T-helper 2 cell treated with Interferon-gamma antibody and Interleukin-4, amounts not matched to agents 5 μg/mL and 100 μg/mL, for 36 hours (primary cell): ENCODE measurements at places on chromosomes 4 and X.

GRCh38 chr4:80202190-80202711 is 4.9 kb downstream of the PRDM8 start:
- H3K27me3 ChIP-seq, result peaks cover 58% of the 10 kb centered on the region
- peaks cover 23% of the 10 kb centered on the region for H3K36me3 ChIP-seq
- H3K27ac ChIP-seq, result peak overlapping the region; percentile 75
- peaks cover 22% of the 10 kb centered on the region for H3K4me1 ChIP-seq

DNA sequence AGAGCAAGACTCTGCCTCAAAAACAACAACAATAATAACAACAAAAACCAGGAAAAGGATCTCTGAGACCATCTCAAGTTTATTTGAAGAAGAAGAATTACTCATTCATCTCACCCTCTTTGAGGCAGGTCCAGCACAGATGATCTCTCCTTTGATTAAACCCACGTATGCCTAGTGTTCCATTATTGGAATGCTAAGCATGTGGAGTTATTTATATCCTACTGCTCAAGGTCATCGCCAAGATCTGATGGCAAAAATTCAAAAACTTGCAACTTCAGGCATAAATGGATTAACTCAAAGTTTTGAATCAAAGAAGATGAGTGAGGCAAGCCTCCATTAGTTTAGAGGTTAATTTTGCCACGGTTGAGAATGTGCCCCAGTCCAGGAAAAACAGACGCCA is 184.2 kb downstream of the DHRSX start:
- no peak overlapping the region for H3K4me3 ChIP-seq
- H3K36me3 ChIP-seq, result peaks cover 6% of the 10 kb centered on the region
- H3K4me1 ChIP-seq, result no peaks in the 10 kb centered on the region
- no peak for DNase-seq

DNA sequence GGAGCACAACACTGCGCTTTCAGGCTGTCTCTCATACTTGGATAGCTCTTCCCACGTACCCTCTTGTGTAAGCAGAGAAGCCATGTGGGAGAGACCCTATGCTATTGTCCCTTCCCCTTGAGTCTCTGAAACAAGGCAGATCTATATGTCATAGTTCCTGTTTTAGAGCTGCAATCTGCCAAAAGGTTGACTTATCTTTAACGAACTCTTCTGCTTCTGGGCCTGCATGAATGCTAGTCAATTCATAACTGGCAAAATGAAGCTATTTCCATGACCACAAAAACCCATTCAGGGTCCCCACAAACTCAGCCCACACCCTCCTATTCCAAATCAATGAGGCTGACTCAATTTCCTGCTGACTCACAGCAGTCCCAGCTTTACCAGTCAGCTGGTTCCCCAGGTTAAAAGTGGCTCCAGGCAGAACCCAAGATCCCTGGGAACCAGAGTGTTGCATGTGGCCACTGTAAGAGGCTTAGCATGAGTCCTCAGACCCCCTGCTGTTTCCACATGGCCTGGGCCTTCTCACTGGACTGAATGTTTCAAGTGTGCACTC is 25.3 kb upstream of the SOD3 start:
- no peak overlapping the region for H3K4me3 ChIP-seq
- DNase-seq, result peak; percentile 27
- no peaks in the 10 kb centered on the region for H3K36me3 ChIP-seq
- no peaks in the 10 kb centered on the region for H3K27me3 ChIP-seq
- peaks cover 8% of the 10 kb centered on the region for H3K4me1 ChIP-seq

GRCh38 chr4:118985170-118986000 is 96.7 kb downstream of the SYNPO2 start:
- H3K36me3 ChIP-seq, result no peaks in the 10 kb centered on the region
- H3K27ac ChIP-seq, result no peak overlapping the region
- H3K4me3 ChIP-seq, result no peak overlapping the region
- H3K27me3 ChIP-seq, result peaks cover 7% of the 10 kb centered on the region

DNA sequence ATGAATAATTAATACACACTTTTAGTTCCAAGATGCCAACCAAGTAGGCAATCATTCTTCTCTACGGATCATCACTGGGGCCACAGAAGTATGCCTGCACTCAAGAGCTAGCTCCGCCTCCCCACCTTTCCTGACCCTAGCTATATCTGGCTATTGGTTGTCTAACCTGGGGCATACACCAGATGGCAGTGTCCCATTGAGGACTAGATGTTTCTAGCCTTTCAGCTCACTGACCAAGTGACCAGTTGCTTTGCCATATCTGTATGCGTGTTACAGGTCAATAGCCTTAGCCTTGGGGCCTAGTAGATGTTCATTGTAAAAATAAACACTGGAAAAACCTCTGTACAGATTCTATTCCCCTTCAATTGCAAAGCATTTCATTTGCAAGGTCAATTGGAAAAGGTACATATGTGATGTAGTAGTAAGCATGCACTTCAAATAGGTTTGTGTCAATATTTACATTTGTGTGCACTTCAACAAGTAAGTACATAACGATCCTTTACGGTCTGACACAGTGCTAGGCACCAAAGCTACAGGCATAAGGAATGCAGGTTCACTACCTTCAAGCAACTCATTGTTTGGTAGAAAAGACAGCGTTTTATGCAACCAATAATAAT is 521.7 kb downstream of the PPARGC1A start:
- no peaks in the 10 kb centered on the region for H3K4me1 ChIP-seq
- no peaks in the 10 kb centered on the region for H3K36me3 ChIP-seq
- no peak for DNase-seq

DNA sequence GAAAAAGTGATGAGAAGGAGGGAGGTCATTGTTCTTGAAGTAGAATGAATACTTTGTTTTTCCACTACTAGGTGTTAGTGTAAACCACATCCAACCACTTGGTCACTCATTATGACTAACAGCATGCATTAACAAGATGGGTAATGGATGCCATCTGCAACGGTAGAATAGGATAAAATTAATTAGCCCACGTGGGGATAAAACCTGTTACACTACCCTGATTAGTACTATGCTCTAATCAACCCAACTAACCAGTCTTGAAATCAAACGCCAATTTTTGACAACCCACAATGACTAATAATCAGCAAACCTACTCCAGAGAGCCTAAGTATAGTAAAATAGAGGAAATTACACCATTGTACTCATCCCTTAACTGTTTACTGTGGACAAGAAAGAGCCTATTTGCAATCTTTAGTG is 93.4 kb upstream of the MCF2 start:
- no peak overlapping the region for H3K4me3 ChIP-seq
- peaks cover 14% of the 10 kb centered on the region for H3K36me3 ChIP-seq
- H3K27me3 ChIP-seq, result no peaks in the 10 kb centered on the region
- DNase-seq, result no peak

- peaks cover 26% of the 10 kb centered on the region for H3K36me3 ChIP-seq
- H3K27ac ChIP-seq, result peak overlapping the region; percentile 86
- peaks cover 2% of the 10 kb centered on the region for H3K27me3 ChIP-seq
- peak overlapping the region; percentile 95 for H3K4me3 ChIP-seq
- H3K4me1 ChIP-seq, result peaks cover 58% of the 10 kb centered on the region
Measured at GRCh38 chr4:80073473-80074008, 512 bp upstream of the ANTXR2 start.

DNA sequence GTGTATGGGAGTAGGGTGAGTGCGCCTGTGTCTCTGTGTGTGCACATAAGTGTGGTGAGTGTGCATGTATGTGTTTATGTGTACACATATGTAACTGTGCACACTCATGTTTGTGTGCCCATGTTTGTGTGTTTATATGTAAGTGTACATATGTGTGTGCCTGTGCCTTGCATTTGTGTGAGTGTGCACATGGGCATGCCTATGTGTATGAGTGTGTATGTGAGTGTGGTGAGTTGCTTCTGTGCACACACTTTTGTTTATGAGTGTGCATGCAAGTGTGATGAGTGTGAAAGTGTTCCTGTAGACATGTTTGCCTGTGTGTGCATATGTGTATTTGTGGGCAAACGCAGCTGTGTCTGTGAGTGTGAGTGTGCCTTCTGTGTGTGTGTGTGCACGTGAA is 7.2 kb downstream of the IL9R start:
- H3K27me3 ChIP-seq, result no peaks in the 10 kb centered on the region
- peak overlapping the region; percentile 7 for H3K27ac ChIP-seq
- no peak for DNase-seq

DNA sequence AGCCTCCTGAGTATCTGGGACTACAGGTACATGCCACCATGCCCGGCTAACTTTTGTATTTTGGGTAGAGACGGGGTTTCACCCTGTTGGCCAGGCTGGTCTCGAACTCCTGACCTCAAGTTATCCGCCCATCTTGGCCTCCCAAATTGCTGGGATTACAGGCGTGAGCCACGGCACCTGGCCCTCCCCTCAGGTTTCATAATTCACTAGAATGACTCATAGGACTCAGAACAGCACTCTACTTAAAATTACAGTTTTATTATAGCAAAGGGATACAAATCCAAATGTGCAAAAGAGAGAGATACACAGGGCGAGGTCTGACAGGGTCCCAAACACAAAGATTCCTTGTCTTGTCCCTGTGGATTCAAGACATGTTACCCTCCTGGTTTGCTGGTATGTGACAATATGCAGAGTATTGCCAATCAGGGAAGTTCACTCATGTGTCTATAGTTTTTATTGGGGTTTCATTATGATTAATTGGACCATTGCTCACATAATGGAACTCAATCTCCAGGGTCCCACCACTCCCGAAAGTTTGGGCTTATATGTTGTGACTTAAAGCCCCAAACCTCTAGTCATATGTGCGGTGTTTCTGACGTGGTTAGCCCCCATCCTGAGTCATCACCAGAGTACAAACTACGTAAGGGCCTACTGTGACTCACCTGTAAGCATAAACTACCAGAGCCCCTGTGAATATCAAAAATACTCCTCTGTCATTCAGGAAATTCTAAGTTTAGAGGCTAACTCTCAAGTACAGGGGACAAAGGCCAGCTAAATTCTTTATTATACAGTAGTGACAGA is 5.2 kb downstream of the YIPF6 start:
- H3K27me3 ChIP-seq, result no peaks in the 10 kb centered on the region
- DNase-seq, result peak; percentile 72
- H3K36me3 ChIP-seq, result peaks cover 7% of the 10 kb centered on the region
- peak overlapping the region; percentile 10 for H3K27ac ChIP-seq

- DNase-seq, result peak; percentile 61
- H3K27me3 ChIP-seq, result no peaks in the 10 kb centered on the region
- no peak overlapping the region for H3K27ac ChIP-seq
- H3K4me1 ChIP-seq, result peaks cover 9% of the 10 kb centered on the region
Measured at GRCh38 chr4:182975806-182976205, 58.6 kb upstream of the DCTD start.

DNA sequence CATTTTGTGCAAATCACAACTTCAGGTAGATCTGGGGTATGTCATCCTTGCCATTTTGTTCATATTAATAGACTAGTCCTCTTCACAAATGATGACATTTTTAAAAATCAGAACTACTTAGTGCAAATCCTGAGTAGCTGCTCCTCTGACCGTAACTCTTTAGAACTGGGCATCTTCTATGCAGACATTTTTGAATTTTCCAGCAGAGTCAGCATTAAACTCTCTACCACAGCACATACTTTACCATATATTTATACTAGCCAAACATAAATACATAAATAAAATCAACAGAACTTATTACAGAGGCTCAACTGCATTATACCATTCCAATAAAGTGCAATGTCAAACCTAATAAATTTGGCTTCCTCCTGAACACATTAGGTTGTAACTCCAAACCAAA is 4.5 kb upstream of the SLITRK2 start:
- peaks cover 12% of the 10 kb centered on the region for H3K27me3 ChIP-seq
- no peaks in the 10 kb centered on the region for H3K36me3 ChIP-seq
- H3K4me3 ChIP-seq, result no peak overlapping the region
- no peaks in the 10 kb centered on the region for H3K4me1 ChIP-seq

- peak; percentile 53 for DNase-seq
- peak overlapping the region; percentile 21 for H3K4me3 ChIP-seq
- H3K4me1 ChIP-seq, result no peaks in the 10 kb centered on the region
- no peaks in the 10 kb centered on the region for H3K36me3 ChIP-seq
- H3K27ac ChIP-seq, result no peak overlapping the region
- H3K27me3 ChIP-seq, result peaks cover 17% of the 10 kb centered on the region
Measured at GRCh38 chrX:118839334-118839958, 15.8 kb downstream of the ZCCHC12 start.

GRCh38 chr4:478373-478772 is 20.6 kb downstream of the ZNF721 start:
- no peak for DNase-seq
- H3K27ac ChIP-seq, result no peak overlapping the region
- peaks cover 47% of the 10 kb centered on the region for H3K36me3 ChIP-seq
- H3K4me3 ChIP-seq, result no peak overlapping the region

DNA sequence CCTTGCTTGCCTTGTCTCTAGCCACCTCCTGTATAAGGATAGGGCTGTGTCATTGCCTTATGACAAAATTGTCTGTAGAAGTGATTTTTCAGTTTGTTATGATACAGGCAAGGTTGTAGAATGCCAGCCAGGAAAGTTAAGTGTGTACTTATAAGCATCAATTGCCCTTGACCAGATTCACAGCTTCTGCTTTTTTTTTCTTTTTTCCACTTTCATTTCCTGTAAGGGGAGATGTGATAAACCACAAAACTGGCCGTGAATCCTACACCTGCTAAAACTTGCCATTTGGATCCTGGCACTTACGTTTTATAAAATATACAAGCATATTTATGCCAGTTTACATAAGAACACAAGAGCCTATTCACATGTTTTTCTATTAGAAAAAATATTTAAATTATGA is 35.0 kb upstream of the BMPR1B start:
- H3K4me3 ChIP-seq, result no peak overlapping the region
- no peak for DNase-seq
- no peaks in the 10 kb centered on the region for H3K4me1 ChIP-seq
- H3K27ac ChIP-seq, result no peak overlapping the region
- no peaks in the 10 kb centered on the region for H3K36me3 ChIP-seq
- H3K27me3 ChIP-seq, result peaks cover 8% of the 10 kb centered on the region

DNA sequence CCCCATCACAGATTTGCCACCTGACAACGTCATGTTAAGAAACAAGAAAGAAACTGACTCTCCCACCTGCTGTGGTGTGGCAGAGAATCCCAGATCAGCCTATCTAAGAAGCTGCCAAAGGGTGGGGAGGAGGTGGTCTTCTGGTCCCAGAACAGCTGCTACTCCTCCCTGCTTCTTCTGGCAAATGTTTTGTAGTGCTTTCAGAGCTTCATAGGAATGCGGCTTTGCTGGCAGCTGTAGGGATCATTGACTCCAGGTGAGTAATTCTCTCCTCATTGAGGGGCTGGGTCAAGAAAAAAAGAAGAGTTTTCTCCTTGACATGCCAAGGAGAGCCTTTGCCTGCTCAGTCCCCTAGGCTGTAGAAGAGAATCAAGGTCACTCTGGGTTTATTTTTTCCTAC is 23.3 kb downstream of the NRK start:
- H3K27me3 ChIP-seq, result no peaks in the 10 kb centered on the region
- H3K36me3 ChIP-seq, result no peaks in the 10 kb centered on the region
- no peak overlapping the region for H3K27ac ChIP-seq
- H3K4me3 ChIP-seq, result no peak overlapping the region
- no peak for DNase-seq

- H3K4me1 ChIP-seq, result peaks cover 35% of the 10 kb centered on the region
- DNase-seq, result no peak
- peak overlapping the region; percentile 10 for H3K4me3 ChIP-seq
- H3K27ac ChIP-seq, result no peak overlapping the region
- peaks cover 2% of the 10 kb centered on the region for H3K27me3 ChIP-seq
Measured at GRCh38 chr4:16890651-16891050, 7.8 kb downstream of the LDB2 start.

- H3K27me3 ChIP-seq, result no peaks in the 10 kb centered on the region
- no peak overlapping the region for H3K27ac ChIP-seq
- H3K4me3 ChIP-seq, result no peak overlapping the region
- H3K36me3 ChIP-seq, result no peaks in the 10 kb centered on the region
- H3K4me1 ChIP-seq, result no peaks in the 10 kb centered on the region
- no peak for DNase-seq
Measured at GRCh38 chr4:158129694-158130093, 43.1 kb downstream of the GASK1B start.

- H3K27me3 ChIP-seq, result no peaks in the 10 kb centered on the region
- no peak overlapping the region for H3K27ac ChIP-seq
- H3K4me1 ChIP-seq, result no peaks in the 10 kb centered on the region
- no peaks in the 10 kb centered on the region for H3K36me3 ChIP-seq
- H3K4me3 ChIP-seq, result no peak overlapping the region
Measured at GRCh38 chrX:940691-941090, 271.8 kb downstream of the CRLF2 start.
